NCI-H69 (cell line): ENCODE measurements at places on chromosomes 1 and 21.
A peak's percentile ranks its signal among the peaks of the same experiment; 100 is the strongest.

GRCh38 chr1:150207281-150207971, 28.5 kb downstream of the ANP32E start:
- DNase-seq = no peak

- DNase-seq = no peak
These were observed 46.0 kb upstream of the EDARADD start for GRCh38 chr1:236348071-236348470.

DNA sequence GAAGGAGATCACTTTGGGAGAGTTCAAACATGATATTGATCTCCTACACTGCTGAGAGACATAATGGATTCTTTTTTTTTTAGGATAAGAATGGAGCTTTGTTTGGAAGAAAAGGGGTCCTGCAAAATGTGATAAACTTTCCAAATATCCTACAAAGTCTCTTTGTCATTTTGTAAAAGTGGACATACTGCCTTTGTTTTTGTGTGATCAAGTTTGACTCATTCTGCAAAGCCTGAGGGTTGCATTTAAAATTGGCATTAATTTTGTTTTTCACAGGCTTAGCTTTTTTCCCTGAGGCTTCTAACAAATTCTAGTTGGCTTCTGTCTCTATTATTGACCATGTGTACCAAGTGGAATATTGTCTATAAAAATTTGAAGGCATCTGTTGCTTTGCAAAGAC, 113.2 kb downstream of the AK5 start:
- peak; percentile 26 for DNase-seq

DNA sequence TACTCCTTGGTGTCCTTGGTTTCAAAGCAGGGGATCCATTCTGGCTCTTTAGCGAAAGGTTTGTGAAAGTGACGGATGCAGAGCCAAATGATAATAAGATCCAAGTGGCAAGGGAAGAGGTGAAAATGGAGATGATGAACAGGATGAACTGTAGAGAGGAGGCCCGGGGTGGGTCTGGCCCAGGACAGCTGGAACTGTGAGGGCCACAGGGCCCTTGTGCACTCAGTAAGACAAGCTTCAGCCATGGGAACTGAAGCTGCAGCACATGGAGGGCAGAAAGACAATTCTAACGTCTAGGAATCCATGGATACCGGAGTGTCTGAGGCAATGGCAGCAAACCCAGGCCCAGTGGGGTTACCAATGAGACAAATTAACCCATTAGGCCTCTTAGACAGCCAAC, 4.8 kb downstream of the KCNA2 start:
- DNase-seq = no peak

- DNase-seq = no peak
These were observed 75.7 kb upstream of the RRP15 start for GRCh38 chr1:218209351-218209861.

DNA sequence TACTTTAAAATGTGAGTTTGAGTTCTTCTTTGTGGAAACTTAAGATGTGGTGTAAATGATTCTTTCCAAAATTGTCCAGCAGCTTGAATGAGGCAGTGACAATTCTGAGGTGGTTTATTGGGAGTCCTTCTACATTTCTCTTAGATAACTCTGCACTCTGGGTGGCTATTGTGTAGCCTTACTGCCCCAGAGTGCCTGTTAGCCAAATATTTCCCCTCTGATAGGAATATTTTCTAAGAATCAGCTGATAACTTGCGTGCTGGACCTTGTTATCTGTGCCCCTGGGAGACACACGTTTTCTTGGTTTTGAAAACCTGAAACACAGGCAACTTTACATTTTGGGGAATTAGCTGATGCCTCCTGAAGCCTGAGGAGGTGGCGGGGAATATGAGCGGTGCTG, 91.6 kb downstream of the CD247 start:
- DNase-seq = no peak

- DNase-seq = peak; percentile 38
These were observed at the start of gene FNDC5 for GRCh38 chr1:32870615-32871363. Gene FNDC5, minus strand, starts transcription at chr1:32870912.

GRCh38 chr1:61285371-61285885, 203.1 kb downstream of the NFIA start:
- no peak for DNase-seq

DNA sequence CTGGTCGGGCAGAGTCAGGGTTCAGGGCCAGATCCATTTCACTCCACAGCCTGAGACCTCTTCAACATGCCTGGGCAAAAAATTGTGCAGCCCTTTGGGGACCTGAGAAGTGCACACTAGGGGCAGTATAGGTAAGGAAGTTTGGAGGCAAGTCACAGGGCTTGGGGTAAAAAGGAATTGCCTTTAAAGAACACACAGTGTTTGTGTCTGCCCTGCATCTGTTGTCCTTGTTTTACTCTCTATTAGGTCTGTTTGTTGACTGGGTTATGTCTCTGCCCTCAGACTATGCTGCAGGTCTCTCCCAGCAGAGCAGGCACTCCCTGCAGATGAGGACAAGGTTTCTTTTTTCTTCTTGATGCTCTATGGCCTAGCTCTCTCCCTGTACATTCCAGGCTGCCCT, 22.0 kb downstream of the LDLRAD2 start:
- DNase-seq = no peak

- no peak for DNase-seq
These were observed 1.9 kb downstream of the BSDC1 start for GRCh38 chr1:32392325-32392724.
